ENCODE measurements at places on chromosomes 6 and 20. TPM values are rescaled to one million over a fixed set of nuclear protein-coding genes. Genes with fewer than 3 reads are reported as not detected.

Gene KIF6
- 0.56 TPM for polyA plus RNA-seq

Gene IL20RA
- not detected for polyA plus RNA-seq

Gene LKAAEAR1
- not detected for polyA plus RNA-seq

Gene VAPB
- polyA plus RNA-seq: 21.1 TPM

Gene FKBP1A
- polyA plus RNA-seq: 549 TPM

Gene BLCAP
- 98.7 TPM for polyA plus RNA-seq

Gene PLCB4
- polyA plus RNA-seq: 8.8 TPM

Gene GRM1
- polyA plus RNA-seq: 0.01 TPM

Gene LGSN
- not detected for polyA plus RNA-seq

Gene BTNL2
- polyA plus RNA-seq: not detected

Gene OVOL2
- not detected for polyA plus RNA-seq

Gene FNDC1
- polyA plus RNA-seq: 0.10 TPM

Gene PTCHD4
- 2.1 TPM for polyA plus RNA-seq

Gene SIGLEC1
- not detected for polyA plus RNA-seq

Gene CST1
- not detected for polyA plus RNA-seq

Gene CD2AP
- polyA plus RNA-seq: 5.8 TPM

Gene DNAH8
- not detected for polyA plus RNA-seq

Gene DSTN
- 536 TPM for polyA plus RNA-seq

Gene FAM184A
- polyA plus RNA-seq: not detected

Gene CRISP3
- not detected for polyA plus RNA-seq

Gene PRRT1
- polyA plus RNA-seq: 0.78 TPM

Gene BCAS4
- polyA plus RNA-seq: 31.6 TPM

Gene SLC22A1
- 0.11 TPM for polyA plus RNA-seq

Gene AAR2
- 35.4 TPM for polyA plus RNA-seq

Gene BPIFA1
- polyA plus RNA-seq: not detected

Gene OOEP
- not detected for polyA plus RNA-seq
